ENCODE measurements at places on chromosomes 1 and 21.

GRCh38 chr1:32377541-32378220, 15.3 kb downstream of the TSSK3 start:
- no peak for DNase-seq

DNA sequence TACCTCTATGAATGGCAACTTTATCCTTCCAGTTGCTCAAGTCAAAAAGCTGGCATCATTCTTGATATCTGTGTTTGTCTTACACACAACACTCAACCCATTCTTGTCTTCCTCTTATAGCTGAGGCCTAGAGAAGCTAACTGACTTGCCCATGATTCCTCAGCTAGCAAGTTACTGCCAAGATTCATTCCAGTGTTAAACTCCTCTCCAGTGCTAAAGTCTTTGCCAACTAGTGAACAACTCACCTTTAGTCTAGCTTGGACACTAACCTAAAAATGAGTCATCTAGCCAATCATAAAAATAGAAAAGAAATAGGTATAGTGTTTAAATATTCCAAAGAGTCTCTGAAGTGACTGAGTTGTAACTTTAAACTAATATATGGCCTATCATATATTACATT, 45.6 kb upstream of the RGS2 start:
- DNase-seq: no peak

GRCh38 chr1:1622010-1622787, 6.9 kb downstream of the MIB2 start:
- no peak for DNase-seq

GRCh38 chr1:183276386-183277080, 90.5 kb downstream of the LAMC2 start:
- DNase-seq: no peak

GRCh38 chr1:236465231-236465958, 58.4 kb upstream of the LGALS8 start:
- DNase-seq: no peak

DNA sequence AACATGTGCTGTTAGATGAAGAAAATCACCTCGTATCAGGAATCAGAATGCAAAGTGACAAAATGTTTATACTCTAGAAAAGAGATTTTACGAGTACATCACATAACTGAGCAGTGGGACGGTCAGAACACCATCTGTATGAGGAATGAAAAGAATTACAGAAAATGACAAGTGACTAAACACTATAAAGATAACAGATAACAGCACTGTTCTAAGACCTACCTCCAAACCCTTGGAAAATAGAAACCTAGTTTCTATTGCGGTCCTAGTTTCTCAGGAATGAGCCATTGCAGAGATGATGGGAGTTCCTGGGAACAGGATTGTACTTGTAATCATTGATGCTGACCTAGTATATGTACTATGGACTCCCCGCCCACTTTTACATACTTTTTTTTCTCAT, 839.4 kb upstream of the ADAMTS5 start:
- no peak for DNase-seq

- DNase-seq: no peak
Measured at GRCh38 chr21:21286170-21286798, 288.1 kb downstream of the NCAM2 start.

DNA sequence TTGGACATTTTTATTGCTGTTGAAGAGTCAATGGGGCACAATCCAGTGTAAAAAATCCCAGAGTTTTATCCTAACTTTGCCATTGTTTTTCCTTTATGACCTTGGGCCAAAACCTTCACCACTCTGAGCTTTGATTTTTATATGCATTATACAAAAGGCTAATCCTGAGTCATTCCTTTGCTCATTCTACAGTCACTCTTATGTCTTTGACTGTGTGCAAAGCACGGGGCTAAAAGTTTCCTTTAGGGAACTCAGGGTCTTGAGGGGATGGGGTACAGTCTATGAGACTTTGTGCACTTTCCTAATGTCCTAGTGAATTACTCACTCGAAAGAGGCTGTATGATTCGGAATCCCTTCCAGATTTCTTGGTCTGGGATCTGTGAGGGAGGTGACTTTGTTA, 543.2 kb upstream of the CAMK1G start:
- peak; percentile 12 for DNase-seq

- DNase-seq: no peak
Measured at GRCh38 chr1:24620678-24621077, 22.4 kb upstream of the SRRM1 start.

- no peak for DNase-seq
Measured at GRCh38 chr1:9014475-9015375, 11.5 kb downstream of the SLC2A7 start.

- DNase-seq: peak; percentile 94
Measured at GRCh38 chr1:223776075-223776814, 63.9 kb downstream of the CAPN2 start.
